ENCODE measurements at places on chromosomes 5 and 9. TPM values are rescaled to one million over a fixed set of nuclear protein-coding genes. Genes with fewer than 3 reads are reported as not detected.

MZB1 gene
- total RNA-seq: not detected

ZFP62 gene
- 18.5 TPM for total RNA-seq

HABP4 gene
- 32.7 TPM for total RNA-seq

FGD3 gene
- not detected for total RNA-seq

GNA14 gene
- 0.15 TPM for total RNA-seq

PCDHB3 gene
- total RNA-seq: 0.29 TPM

ZBED3 gene
- 2.8 TPM for total RNA-seq

FGF10 gene
- total RNA-seq: 7.3 TPM

SPATA31D4 gene
- total RNA-seq: not detected

IL9 gene
- total RNA-seq: not detected

FXN gene
- total RNA-seq: 2.5 TPM

C5orf58 gene
- total RNA-seq: not detected

GRM6 gene
- total RNA-seq: not detected

WWC1 gene
- 2.3 TPM for total RNA-seq

Measured in smooth muscle cell of trachea (primary cell).